Right kidney (tissue), 9 donors: ENCODE measurements at places on chromosomes 13 and 19.

DNA sequence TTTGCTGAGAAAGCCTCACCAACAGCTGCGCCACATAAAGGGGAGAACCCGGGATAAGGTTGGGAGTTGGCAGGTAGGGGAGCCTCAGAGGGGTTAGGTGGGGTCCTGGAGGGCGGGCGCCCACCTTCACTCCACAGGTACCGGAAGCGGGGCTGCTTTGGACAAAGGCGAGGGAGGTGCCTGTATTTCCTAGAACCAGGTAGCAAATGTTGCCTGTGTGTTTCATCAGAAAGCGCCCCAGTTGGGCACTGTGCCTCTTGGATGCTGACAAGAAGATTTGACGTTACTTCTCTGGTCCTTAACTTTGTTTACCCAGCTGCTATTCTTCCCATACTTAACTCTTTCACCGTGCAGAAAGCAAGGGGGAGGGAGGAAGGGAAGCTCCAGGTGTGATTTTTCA is 278.9 kb downstream of the ZNF536 start:
- DNase-seq: no peak

GRCh38 chr13:113357529-113357928 is 6.4 kb downstream of the GRTP1 start:
- no peak for DNase-seq

DNA sequence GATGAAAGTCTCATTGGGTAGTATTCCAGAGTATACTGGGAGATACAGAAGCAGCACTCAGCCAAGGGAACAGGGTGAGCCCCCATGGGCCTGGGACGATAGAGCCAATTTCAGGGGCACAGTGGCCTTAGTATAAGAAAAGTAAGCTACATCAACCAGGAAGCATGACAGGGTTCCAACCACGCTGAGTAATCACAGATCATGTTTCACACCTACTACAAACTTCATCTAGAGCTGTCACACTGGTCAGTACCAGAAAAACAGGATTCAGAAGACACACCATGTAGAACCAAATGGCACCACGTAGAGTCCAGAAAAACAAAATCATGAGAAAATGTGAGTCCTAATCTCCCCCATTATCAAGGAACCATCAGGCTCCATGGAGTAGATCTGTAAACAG is 1292.4 kb upstream of the MIR17HG start:
- DNase-seq: no peak

GRCh38 chr13:76620036-76620435 is 266.2 kb downstream of the KCTD12 start:
- no peak for DNase-seq

GRCh38 chr13:82165396-82166174 is 1716.7 kb downstream of the SLITRK1 start:
- DNase-seq: no peak

DNA sequence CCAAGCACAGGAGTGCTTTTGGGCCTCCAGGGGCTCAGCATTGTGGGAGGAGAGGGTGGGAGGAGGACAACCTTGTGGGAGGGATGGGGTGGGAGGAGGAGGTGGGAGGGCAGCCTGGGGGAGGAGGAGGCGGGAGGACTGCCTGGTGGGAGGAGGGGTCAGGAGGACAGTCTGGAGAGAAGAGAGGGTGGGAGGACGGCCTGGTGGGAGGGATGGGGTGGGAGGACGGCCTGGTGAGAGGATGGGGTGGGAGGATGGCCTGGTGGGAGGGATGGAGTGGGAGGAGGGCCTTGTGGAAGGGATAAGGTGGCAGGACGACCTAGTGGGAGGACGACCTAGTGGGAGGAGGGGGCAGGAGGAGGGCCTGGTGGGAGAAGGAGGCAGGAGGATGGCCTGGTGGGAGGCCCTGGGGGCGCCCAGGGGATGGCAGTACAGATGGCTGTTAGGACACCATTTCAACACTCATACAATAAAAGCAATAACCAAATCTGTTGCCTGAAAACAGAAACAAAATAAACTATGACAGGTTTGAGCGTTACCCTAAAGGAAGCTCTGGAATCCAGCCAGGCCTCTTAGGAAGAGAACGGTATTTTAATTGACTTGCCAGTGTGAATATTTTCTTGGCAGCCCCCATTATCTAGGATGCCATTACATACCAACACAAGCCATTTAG is 63.7 kb downstream of the CRYL1 start:
- no peak for DNase-seq

DNA sequence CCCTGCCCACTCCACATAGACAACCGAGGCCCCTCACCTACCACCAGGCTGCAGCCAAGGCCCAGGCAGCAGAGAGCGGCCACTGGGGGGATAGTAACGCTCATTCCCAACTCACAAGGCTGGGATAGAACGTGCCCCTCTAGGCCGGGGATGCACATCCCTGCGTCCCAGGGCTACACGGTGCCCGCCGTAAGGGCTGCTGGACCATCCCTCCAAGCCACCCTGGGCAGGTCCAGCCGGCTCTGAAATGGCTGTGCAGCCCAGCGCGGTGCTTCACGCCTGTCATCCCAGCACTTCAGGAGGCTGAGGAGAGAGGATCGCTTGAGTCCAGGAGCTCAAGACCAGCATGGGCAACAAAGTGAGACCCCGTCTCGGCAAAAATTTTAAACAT is 3.2 kb downstream of the REXO1 start:
- DNase-seq: no peak

- no peak for DNase-seq
Measured at GRCh38 chr19:2070436-2070827, 19.4 kb upstream of the MKNK2 start.

GRCh38 chr19:21607449-21607848 is 102.0 kb downstream of the ZNF429 start:
- no peak for DNase-seq

GRCh38 chr19:3142781-3143337 is 7.0 kb downstream of the GNA15 start:
- no peak for DNase-seq

DNA sequence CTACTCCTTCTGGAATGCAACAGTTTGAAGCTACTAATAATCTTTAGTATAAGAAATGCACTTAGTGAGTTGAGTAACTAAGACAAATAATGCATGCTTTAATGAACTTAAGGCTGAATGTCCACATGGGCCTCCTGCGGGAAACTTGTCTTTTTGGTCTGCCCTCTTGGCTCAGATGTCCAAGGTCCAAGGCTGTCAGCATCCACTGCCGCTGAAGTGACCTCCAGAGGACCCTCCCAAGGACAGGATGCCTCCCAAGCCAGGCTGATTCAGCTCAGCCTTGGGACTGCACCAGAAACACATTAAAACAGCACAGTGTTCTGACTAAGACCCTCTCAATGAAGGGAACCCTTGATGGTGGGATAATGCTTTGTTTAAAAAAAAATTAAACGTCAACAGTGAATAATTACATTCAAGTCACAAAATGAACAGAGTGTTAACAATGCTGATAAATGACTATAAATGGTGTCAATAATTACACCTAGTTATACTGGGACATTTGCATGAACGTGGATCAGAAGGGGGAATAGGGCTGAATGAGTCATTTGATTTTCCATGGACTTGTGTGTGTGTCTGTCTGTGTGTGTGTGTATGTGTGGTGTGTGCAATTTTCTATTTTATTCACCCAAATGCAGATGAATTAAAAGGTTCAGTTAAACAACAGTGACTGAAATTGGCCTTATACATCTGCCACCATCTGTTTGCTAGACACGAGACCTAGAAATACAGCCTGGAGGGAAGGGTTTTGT is 150.5 kb downstream of the COL4A1 start:
- DNase-seq: no peak

DNA sequence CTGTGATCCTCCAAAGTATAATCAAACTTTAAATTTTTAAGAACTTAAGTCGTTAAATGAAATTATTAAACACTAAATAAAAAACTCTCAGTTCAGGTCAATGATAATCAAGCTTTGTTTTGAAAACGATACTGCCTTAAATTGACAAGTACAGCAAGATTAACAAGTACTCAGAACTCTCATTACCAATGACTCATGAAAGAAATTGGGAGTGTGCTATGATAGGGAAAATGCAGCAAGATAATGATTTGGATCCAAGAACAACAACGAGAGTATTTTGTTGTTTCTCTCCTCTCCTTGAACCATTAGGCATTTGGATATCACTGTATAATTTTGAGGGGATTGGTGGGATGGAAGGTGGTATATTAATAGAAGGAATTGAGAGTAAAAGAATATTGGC is 10.2 kb downstream of the N4BP2L2 start:
- DNase-seq: no peak

GRCh38 chr13:34555988-34556387 is 386.1 kb upstream of the NBEA start:
- DNase-seq: no peak
